ELF-1 (cell line): ENCODE measurements at places on chromosomes 1 and 21.
A peak's percentile ranks its signal among the peaks of the same experiment; 100 is the strongest.

DNA sequence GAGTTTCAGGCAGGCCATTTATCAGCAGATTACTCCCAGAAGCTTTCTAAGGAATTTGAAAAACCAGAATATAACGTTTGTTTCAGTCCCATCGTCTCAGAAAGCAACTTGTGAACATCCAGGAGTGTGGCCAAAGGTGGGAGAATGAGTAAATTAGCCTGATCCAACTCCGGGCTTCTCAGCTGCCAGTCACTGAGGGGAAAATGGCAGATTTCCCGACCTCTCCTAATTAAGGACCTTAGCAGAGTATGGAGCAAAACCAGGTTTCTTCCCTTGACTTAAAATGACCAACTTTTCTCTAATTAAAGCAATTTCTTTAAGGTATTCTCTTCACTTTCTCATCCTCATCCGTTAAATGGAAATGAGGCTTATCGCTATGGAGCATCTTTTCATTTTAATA is 1.0 kb downstream of the CORT start:
- no peak for DNase-seq

DNA sequence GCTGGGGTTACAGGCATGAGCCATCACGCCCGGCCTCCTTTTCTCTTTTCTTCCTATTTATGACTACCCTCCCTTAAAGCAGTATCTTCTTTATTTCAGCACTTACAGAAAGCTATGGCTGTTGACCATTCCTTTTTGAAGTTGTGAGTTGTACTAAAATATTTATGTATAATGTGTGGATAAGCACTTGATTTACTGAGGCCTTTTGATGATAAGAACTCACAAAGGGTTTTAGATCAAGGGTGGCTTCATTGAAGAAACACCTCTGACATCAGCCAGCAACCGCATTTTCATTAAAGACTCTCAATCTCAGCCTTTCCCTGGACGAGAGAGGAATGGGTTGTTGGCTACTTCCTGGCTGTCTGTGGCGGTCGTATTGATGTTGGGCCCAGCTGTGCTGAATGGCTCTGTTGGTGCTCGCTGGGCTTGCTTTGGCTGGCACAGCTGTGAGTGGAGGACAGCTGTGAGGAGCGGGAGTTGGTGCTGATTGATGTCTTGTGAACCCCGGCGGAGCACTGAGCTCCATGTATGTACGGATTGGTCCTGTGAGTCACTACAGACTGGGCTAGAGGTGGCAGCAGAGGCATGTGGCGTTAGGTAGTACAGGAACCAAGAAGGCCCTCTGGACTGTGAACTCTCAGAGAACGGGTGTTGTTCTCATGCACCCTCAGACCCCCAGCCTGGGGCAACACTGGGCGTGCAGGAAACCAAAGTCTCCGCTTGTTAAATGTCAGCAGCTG is 208.8 kb downstream of the KIF26B start:
- DNase-seq, result peak; percentile 31

DNA sequence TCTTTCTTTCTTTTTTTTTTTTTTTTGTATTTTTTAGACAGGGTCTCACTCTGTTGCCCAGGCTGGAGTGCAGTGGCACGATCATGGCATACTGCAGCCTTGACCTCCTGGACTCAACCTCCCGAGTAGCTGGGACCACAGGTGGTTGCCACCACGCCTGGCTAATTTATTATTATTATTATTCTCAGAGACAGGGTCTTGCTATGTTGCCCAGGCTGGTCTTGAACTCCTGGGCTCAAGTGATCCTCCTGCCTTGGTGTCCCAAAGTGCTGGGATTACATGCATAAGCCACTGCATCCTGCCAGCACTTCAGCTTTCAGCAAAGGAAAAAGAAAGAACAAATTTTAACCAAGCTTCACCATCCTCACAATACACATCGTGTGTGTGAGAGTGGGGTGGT is 97.9 kb upstream of the SERBP1 start:
- no peak for DNase-seq

- DNase-seq, result no peak
These were observed 29.1 kb upstream of the SOAT1 start for GRCh38 chr1:179264507-179264906.

- no peak for DNase-seq
These were observed 768.4 kb upstream of the ADGRL2 start for GRCh38 chr1:81032374-81032773.

DNA sequence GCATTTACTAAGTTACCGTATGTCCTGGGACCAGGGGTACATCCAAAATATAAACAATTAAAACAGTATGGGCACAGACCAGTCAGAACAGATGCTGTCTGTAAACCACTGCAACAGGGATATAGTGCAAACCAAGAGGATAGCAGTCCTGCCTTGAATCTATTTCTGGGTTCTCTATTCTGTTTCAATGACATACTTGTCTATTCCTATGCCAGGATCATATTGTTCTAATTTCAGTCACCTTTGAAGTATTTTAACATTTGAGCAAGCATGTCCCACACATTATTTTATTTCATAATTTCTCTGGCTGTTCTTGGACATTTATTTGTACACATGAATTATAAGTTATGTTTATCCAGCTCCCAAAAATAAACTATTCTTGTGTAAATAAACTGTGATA is 28.2 kb upstream of the SYDE2 start:
- DNase-seq, result no peak

DNA sequence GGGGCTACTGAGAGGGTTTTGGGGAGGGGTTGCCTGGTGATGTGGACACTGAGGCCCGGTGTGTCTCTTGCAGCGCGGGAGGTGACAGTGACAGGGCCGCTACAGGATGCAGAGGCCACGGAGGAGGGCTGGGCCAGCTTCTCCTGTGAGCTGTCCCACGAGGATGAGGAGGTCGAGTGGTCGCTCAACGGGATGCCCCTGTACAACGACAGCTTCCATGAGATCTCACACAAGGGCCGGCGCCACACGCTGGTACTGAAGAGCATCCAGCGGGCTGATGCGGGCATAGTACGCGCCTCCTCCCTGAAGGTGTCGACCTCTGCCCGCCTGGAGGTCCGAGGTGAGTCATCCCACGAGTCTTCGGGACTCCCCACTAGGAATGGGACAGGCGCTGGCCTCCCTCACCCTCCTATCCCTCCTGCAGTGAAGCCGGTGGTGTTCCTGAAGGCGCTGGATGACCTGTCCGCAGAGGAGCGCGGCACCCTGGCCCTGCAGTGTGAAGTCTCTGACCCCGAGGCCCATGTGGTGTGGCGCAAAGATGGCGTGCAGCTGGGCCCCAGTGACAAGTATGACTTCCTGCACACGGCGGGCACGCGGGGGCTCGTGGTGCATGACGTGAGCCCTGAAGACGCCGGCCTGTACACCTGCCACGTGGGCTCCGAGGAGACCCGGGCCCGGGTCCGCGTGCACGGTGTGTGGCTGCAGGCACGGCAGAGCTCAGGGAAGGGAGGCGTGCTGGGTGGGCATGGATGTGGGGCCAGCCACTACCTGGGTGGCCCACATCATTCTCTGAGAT is 72.5 kb downstream of the OBSCN start:
- DNase-seq, result no peak

GRCh38 chr1:222105393-222105737 is 363.5 kb upstream of the DUSP10 start:
- peak; percentile 31 for DNase-seq

DNA sequence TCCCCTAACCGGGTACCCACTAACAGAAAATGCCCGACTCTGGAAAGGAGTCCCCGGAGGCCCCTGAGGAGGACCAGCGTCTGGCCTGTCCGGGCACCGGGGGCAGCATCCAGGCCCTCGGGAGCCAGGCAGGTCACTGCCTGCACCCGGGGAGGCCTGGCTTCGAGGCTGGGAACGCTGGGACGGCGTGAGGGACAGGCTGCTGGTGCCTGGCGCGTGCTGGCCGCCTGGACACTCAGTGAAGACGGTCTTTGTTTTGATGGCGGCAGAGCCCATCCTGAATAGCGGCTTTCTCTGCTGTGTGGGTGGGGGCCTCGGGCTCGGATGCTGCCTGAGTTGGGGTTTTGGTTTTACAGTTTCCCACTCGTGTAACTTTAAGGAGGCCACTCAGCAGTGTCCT is 37.6 kb downstream of the PRKCZ start:
- no peak for DNase-seq

- no peak for DNase-seq
These were observed 103.8 kb downstream of the SPATA17 start for GRCh38 chr1:217734973-217735372.

GRCh38 chr21:28712411-28712810 is 280.3 kb downstream of the LTN1 start:
- DNase-seq, result no peak

DNA sequence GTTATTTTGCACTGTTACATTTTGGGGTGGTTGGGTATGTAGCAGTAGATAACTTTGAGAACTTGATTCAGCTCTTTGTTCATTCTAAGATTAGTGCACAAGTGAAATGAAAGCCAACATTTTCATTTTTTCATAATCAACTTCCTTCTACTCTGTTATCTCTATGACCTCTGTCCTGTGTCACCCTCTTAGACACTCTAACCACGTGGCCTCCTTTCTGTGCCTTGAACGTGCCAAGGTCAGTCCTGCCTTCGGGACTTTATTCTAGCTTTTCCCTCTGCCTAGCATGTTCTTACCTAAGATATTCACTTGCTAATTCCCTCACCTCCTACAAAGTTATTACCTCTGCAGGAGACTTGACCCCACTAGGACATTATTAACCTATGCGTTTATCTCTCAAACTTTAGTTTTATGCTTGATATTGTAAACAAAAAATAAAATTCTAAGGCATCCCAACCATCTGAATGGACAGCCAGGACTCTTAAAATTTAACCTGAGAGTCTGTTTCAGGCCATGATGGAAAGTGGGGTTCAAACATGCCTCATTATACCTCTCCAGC is 19.2 kb upstream of the EDEM3 start:
- DNase-seq, result no peak

GRCh38 chr1:156025876-156026275 is 5.1 kb upstream of the SSR2 start:
- peak; percentile 78 for DNase-seq

- DNase-seq, result no peak
These were observed 19.0 kb downstream of the DNALI1 start for GRCh38 chr1:37575692-37576091.

GRCh38 chr1:167821969-167822685 is 91.8 kb downstream of the ADCY10 start:
- DNase-seq, result no peak

- DNase-seq, result no peak
These were observed 35.5 kb upstream of the TTC22 start for GRCh38 chr1:54836594-54836993.

DNA sequence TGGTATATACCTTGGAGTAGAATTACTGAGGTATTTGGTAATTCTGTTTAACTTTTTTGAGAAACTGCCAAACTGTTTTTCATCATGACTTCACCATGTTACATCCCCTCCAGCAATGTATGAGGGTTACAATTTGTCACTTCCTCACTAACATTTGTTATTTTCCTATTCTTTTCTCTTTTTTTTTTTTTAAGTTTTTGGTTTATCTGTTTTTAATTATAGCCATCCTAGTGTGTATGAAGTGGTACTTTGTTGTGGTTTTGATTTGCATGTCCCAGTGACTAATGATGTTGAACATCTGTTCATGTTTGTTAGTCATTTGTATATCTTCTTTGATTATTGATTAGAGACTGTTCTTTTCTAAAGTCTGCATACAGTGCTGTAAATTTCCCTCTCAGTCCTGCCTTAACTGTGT is 147.3 kb downstream of the HS2ST1 start:
- no peak for DNase-seq

GRCh38 chr1:113565621-113566020 is 175.3 kb downstream of the MAGI3 start:
- DNase-seq, result no peak

GRCh38 chr1:119808972-119809550 is 2.2 kb downstream of the REG4 start:
- peak; percentile 84 for DNase-seq

DNA sequence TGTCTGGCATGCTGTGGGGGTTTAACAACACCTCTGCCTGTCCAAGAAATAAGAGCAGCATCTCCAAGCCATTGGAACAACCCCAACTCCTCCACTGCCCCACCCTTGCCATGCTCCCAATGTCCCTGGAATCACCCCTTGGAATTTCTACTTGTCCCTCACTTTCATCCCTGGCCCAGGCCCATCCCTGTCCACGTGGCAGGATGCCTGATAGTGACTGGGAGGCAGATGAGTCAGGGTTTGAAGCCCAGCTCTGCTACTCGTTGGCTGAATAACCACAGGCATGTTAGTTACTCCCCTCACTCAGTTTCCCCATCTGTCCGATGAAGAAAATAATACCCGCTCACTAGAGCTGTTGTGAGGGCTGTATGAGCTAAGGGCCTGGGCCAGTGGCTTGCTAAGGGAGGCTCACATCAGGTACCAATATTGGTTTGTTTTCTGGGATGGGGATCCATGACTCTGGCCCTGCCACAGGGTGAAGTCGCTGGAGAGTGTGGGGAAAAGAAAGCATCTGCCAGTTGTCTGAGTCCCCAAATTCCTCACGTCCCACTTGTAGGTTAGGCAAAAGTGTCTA is 99.4 kb upstream of the TLR5 start:
- DNase-seq, result no peak

- peak; percentile 75 for DNase-seq
These were observed 41.4 kb downstream of the ZMYM1 start for GRCh38 chr1:35120458-35121133.

DNA sequence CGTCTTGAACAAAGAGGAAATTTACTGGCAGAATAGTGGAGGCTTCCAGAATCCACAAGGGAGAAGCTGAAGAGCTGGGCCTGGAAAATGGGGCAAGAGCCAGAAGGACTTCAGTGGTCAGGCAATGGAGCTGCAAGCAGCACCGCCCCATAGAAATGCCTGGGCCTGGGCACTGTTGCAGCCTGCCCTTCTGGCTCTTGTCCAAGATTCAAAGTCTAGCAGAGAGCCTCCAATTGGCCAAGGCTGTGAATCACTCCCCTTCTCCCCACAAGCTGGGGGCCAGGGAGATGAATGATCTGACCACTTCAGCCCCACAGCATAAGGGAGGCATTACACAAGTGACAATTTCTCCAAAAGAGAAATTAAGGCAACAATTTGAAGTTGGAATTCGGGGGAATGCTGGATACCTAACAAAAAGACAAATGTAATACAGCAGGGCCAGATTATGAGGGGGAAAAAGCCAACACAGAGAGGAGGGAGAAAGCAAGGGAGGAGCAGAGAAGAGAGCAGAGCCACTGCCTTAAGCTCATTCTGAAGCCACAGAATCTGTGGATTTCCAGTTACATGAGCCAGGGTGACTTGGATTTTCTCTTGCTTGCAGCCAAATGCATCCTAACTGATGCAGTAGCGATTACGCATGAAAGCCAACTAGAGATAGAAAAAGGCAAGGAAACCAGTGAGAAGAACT is 80.3 kb downstream of the LRIG2 start:
- no peak for DNase-seq

DNA sequence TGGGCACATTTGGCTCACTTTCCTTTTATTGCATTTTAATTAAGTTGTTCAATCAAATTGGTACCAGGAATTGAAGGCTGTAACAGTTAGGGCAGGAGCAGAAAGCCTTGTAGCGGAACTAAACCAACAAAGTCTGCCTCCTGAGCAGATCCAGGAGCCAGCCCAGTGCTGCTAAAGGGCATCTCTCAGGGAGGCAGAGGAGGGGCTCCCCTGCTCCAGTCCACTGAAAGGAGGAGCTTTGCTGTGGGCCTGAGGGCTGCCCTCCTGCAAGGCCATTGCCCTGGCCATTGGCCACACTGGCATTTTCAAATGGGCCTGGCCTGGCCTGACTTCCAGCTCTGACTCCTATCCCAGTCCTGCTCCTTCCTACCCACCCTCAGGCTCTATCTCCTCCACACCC is 3.7 kb upstream of the TRABD2B start:
- DNase-seq, result no peak
